ENCODE measurements at places on chromosomes 1 and 21.

GRCh38 chr1:51675177-51675780 is 58.4 kb downstream of the OSBPL9 start:
- DNase-seq: no peak

DNA sequence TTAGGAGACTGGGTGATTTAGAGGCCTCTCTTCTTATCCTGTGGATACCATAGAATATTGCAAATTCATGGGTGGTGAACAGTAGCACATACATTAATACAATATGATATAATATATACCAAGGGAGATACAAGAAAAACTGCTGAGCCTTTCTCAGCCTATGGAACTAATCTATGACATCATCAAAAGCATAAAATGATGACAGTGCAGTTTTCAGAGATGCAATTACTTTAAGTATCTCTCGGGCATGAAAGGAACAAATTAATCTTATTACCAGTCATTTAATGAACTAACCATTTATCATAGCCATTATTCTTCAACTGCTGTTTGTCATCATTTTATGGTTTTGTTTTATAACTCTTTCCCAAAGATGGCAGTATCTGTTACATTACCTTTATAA is 3.5 kb downstream of the CHODL start:
- DNase-seq: peak; percentile 37

- peak; percentile 84 for DNase-seq
Measured at GRCh38 chr1:201584471-201585092, 45.7 kb downstream of the NAV1 start.

DNA sequence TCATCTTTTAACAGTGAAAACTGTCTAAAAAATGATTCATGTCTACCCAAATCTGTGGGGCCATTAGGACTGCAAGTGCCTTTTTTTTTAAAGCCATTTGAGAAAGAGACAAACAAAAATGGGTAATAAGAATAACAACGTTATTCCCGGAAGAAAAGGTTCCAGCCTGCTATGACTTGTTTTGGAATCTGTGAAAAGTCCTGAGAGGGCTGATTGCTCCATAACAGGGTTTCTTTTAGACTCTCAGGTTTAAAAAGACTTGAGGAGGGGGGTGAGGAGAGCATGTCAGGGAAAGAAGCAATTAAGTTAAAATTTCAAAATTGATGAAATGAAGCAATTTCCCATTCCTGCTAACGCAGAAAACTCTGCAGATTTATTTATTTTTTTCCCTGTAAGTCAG is 56.4 kb downstream of the CACHD1 start:
- DNase-seq: no peak

- no peak for DNase-seq
Measured at GRCh38 chr1:203040513-203041275, 14.4 kb downstream of the PPFIA4 start.

DNA sequence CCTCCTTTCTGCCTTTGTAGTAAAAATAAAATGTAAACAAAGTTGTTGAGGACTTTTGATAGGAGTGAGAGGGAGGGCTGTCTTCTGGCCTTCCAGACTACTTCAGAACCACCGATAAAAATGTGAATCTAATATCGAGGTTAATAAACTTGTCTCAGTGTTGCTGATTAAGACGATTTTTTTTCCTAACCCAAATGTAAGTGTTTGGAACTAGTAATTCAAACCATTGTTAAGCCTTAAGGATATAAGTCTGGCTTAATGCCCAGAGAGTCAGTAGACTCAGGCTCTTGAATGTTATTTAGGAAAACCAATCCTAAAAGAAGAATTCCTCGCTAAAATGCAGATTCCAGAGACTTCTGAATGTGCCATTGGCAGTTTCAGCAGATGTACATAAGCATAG is 356.9 kb downstream of the SIPA1L2 start:
- peak; percentile 59 for DNase-seq

DNA sequence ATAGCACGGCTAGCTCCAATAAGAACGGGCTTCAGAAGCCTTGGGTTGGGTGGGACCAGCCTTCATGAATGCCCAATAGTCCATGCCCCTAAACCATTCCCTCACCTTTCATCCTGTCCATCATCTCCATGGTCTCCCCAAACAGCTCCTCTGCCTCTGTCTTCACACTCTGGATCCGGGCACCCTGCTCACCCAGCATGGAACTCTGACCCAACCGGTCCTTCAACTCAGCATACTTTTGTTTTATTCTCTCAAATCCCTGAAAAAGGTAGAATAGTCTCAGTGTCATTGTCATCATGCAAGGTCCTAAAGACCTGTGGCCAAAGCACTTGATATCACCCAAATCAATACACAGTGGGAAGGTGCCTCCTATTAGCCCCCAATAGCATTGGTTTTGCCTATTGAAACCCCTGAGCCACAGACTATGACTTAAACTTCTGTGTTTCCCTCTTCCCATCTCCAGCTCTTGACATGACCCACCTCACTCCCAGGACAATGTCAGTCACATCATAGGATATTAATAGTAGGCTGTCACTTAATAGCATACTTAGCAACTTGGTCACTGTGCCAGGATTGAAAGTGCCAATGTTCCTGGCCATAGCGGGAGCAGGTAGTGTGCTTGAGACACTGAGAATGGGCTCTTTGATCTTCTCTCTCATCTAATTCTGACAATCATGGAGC is 33.0 kb downstream of the CAMK1G start:
- no peak for DNase-seq

DNA sequence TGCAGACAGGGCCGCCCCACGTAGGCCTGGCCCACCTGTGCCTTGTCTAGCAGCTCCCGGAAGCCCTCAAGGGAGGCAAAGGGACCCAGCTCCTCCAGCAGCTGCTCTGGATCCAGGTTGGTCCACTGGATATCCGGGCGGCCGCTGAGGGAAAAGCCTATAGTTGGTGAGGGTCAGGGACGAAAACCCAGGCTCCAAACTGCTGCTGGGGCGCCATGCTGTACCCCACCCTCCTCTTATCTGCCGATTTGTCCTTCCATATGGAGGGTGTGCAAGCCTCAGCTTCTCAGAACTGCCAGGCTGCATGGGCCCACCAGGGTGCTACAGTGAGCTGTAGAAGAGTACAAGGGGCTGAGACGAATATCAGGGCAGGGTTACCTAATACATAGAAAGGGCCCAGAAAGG is 12.2 kb downstream of the PTCH2 start:
- DNase-seq: no peak

DNA sequence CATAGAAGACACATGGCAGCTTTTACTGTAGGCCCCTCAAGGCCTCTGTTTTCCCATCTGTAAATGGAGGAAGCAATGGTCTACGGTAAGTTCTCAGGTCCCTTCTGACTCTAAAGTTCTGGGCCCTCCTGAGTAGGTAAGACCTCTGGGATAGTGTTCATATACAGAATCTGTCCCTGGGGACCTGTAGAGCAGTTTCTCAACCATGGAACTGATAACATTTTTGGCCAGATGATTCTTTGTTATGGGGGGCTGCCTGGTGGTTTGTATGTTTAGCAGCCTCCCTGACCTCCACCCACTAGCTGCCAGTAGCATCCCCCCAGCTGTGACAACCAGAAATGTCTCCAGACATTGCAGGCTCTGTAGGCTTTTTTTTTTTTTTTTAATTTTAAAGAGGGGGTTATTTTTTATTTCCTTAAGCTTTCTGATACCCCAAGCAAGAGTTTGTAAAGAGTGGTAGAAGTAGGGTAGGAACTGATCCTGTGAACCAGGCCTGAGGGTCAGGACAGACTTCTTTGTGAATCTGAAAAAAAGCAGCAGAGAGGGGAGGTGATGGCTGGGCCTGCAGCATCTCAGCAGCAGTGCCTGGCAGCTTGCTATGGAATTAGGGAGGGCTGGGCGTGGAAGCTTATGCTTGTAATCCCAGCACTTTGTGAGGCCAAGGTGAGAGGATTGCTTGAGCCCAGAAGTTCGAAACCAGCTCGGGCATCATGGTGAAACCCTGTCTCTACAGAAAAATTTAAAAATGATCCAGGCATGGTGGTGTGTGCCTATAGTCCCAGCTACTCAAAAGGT is 20.2 kb upstream of the TCEA3 start:
- no peak for DNase-seq

- no peak for DNase-seq
Measured at GRCh38 chr1:204011426-204011825, 61.5 kb upstream of the SOX13 start.
